ENCODE measurements at places on chromosomes 5 and 9. TPM values are rescaled to one million over a fixed set of nuclear protein-coding genes. Genes with fewer than 3 reads are reported as not detected.

Gene TXN
- 421 TPM for total RNA-seq

Gene MLANA
- total RNA-seq = not detected

Gene FAXDC2
- 0.22 TPM for total RNA-seq

Gene PCDHB12
- total RNA-seq = not detected

Gene ACOT12
- total RNA-seq = not detected
